ENCODE measurements at places on chromosomes 3 and 15.

- DNase-seq = no peak
Observed at GRCh38 chr3:52696830-52697631, 8.6 kb downstream of the GLT8D1 start.

- no peak for DNase-seq
Observed at GRCh38 chr15:100201376-100202280, 140.1 kb downstream of the ADAMTS17 start.

DNA sequence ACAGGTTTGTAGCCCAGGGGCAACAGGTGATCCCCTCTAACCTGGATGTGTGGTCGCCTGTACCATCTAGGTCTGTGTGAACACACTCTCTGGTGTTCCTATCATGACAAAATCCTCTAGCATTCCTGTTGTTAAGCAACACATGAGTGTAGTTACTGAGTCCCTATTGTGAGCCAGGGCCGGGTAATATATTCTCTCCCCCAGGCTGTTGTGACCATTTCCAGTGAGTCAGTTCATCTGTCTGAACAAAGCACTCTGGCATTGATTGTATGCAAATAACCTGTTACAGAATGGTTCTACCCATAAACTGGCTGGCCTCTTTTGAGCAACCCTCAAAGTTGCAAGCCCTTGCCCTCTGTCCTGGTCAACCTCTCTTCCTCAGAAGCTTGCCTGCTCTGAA, 2.6 kb upstream of the FLNB start:
- DNase-seq = no peak

- DNase-seq = no peak
Observed at GRCh38 chr15:65451989-65452388, 29.2 kb upstream of the IGDCC4 start.

All from left ventricle myocardium inferior (tissue), 1 donor.